ENCODE measurements at places on chromosomes 3 and 15. TPM values are rescaled to one million over a fixed set of nuclear protein-coding genes. Genes with fewer than 3 reads are reported as not detected.

The TRH gene
- not detected for total RNA-seq

The TRIM42 gene
- not detected for total RNA-seq

The ZIC4 gene
- not detected for total RNA-seq

The ADAMTS9 gene
- total RNA-seq, result 2.1 TPM

The DLL4 gene
- total RNA-seq, result 0.66 TPM

The MYH15 gene
- 0.62 TPM for total RNA-seq

The GP5 gene
- under 0.01 TPM for total RNA-seq

All from uterine smooth muscle cell (primary cell).